ENCODE measurements at places on chromosomes 1 and 21.

DNA sequence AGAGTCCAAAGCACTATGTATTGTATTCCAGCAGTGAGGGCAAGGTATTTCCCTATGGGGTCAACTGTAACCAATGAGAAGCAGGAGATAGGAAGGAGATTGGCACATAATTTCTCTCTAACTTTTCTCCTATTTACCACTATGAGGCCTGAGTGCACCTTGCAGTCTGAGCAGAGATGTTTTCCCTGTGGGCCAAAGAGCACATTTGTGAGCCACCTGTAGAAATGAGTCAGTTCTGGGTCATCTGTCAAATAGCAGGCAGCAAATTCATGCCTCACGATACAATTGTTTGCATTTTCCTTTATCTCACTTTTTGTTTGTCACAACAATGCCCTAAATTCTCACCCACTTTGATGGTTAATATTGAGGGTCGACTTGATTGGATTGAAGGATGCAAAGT, 547.2 kb upstream of the NCAM2 start:
- DNase-seq, result no peak

DNA sequence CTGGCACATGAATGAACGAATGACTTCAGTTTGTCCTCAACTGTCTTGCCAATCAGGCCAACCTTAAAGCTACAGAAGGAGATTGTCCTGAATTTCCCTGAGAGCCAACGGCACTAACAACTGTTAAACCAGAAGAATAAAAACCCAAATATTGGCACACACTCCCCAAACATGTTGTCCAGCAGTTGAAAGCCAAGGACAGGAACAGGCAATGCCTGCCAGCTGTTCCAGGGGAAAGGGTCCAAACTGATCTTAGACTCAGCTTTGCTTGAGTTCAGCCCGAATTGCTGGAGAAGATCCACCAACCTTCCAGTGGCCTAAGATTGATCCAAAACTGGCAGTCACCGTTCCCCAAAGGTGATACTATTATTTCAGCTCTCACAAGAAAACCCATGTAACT, 22.4 kb upstream of the AHCTF1 start:
- no peak for DNase-seq

- DNase-seq, result no peak
Observed at GRCh38 chr1:182348961-182349747, 42.4 kb downstream of the GLUL start.

DNA sequence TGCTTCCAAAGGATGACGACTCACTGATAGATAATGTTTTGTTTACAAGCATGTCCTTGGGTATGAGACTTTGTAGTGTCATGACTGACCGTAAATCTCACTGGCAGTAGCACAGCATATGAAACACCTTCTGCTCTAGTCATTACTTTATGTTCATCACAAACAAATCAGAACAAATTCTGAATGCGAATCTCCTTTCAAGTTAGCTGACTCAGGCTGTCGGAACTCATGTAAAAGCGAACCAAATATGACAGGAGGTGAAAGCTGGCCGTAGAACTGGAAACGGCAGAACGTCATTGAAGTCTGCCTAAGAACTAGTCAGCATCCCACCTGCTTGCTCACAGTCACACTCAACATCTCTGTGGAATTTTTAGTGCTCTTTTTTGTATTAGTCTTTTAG, 143.9 kb downstream of the RGS7 start:
- no peak for DNase-seq

- no peak for DNase-seq
Observed at GRCh38 chr1:232728507-232729263, 76.5 kb upstream of the MAP10 start.

DNA sequence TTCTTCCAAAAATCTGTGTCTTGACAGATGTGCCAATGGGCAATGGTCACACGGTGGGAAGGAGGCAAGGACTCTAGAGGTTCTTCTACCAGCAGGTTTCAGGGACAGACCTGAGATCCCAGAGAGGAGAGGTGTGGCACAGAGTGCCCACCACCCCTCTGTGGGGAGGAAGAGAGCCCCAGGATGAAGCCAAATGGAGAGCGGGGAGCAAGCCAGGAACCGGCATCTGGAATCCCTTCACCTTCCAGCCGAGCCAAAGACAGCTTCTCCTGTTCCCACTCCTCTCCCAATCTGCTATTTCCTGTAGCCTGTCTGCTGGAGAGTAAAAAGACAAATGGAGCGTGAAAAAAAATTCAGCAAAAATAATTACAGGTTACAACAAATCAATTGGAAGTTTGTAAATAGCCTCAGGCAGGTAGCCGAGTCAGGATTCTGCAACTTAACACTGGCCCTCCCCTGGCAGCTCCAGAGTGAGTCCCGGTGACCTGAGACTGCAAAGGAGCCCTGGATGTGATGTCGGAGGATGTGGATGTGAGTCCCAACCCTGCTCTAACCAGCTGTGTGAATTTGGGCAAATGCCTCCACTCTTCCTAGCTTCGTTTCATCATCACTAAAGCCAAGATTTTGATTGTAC, 45.4 kb upstream of the LRRN2 start:
- DNase-seq, result no peak

DNA sequence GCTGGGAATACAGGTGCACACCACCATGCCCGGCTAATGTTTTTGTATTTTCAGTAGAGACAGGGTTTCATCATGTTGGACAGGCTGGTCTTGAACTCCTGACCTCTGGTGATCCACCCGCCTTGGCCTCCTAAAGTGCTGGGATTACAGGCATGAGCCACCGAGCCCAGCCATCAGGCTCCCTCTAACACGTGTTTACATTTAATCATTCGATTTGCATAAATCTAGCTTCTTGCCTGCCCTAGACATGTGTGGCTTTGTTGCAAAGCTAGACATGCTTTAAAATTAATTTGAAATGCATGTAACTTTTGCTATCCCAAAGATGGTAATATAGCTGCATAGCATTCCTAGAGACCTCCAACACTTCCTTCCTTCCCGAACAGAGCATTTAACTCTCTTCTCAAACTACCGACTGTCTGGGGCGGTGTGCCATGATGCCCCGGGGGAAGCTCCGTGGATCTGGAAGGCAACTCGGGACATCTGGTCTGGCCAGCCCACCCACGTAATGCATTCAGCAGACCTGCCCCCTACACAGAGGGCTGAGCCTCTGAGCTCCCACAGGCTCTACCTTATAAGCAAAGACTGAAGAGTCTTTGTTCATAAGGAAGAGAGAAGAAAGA, 34.6 kb upstream of the NID1 start:
- no peak for DNase-seq

GRCh38 chr1:10624256-10625050, 149.7 kb downstream of the PEX14 start:
- DNase-seq, result no peak

DNA sequence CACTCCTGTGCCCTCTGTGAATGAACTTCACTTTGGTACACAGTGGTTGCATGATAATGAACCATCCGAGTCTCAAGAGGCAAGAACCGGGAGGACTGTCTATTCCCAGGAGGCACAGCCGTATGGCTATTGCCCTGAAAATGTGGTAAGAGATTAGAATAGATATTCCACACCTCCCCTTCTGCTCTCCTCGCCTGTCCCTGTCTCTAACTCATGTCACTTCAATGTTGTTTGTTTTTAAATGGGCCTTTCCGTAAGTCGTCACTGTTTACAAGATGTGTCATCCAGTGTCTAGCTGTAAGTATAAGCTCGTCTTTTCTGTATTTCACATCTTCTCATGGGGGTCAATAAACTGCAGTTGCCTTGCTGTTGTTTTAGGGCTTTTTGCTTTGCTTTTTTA, 122.2 kb downstream of the PATJ start:
- DNase-seq, result no peak

- peak; percentile 41 for DNase-seq
Observed at GRCh38 chr1:112904071-112904830, 51.7 kb downstream of the SLC16A1 start.

GRCh38 chr1:55288245-55288644, 73.1 kb upstream of the USP24 start:
- DNase-seq, result no peak

- DNase-seq, result no peak
Observed at GRCh38 chr1:167713330-167714081, 8.3 kb upstream of the MPZL1 start.

DNA sequence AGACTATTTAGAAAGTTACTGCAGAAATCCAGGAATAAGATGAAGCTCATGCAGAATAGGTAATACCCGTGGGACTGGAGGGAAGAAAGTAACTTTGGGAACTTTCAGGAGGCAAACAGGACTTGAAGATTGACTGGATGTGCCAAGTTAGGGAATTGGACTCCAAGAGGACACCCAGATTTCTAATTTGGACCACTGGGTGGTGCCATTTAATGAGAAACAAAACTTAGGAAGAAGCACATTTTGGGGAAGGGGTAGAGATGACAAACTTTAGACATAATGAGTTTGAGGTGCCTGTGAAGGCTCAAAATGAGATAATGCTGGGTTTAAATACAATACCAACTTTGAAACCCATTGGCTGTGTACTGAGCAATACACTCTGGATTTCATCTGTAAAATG, 3.3 kb upstream of the B4GALT3 start:
- no peak for DNase-seq

DNA sequence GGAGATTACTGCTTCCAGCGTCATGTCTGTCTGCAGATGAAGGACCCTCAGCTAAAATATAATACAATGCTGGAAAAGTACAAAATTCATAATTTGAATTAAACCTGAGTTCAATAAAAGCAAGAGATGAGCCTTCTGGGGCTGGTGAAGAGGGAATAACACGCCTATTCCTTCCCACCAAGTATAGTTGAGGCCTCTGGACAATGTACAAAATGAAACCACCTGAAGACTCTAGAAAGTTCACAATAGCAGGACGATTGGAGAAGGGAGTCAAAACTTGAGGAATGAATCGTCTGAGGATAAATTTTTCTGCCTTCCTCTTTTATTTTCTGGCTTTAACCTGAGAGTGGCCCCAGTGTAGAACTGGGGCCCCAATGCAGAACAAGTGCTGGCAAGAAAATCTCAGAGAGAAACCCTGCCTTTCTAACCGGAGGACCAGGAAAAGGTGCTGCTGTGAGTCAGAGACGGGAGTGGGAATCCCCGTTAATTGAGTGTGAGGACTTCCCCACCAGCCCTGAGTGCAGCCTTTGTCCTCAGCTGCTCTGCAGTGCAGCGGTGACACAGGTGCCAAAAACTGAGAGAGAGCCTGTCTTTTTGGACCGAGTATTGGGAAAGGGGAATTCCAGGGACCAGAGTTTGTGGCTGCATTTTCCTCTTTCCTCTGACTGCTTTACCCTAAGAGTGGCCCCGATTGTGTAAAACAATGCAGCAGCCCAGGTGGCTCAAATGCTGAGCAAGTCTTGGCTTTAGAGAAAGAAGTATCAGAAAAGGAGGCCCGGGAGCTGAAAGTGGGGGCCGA, 264.9 kb downstream of the DYRK1A start:
- DNase-seq, result no peak

DNA sequence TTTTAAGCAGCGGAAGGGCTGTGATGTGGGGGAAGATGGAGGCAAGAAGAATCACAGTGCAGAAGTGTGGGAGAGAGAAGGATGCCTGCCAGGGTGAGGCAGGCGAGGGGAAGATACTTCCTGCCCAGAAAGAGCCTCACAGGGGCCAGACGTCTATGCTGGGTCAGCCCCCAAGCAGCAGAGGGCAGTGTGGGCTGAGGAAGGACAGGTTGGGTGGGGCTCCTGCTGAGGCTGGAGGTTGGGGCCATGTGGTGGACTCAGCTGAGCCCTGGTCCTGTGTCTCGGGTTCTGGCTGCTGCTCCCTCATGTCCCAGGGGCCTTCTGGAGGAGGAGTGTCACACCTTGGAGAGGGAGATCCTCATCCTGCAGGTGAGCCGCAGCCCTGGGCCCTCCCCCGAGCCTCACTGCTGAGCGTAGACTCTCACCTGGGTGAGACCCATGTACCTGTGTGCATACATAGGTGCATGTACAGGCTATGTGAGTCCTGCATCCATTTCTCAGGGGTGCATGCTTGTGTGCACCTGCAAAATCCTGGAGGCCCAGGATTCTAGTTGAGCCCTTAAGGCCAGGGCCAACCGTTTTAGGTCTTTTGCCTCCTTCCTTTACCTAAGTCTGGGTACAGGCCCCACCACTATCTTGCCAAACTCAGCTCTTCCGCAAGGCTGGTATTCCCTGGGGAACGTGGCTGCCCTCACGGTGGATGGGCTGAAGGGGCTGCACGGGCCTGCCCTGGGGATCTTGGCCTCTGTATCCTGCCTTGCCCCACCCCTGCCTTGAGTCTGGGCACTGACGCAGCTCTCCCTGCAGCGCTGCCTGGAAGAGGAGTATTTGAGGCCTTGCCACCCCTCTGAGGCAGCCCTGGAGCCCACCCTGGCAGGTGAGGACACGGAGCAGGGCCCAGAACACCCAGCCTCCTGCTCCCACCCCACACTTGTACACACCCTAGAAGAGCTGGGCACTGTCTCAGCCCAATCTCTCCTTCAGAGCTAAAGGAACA, 3.7 kb downstream of the CCDC24 start:
- no peak for DNase-seq

GRCh38 chr1:239844833-239845232, 246.8 kb upstream of the FMN2 start:
- no peak for DNase-seq

GRCh38 chr1:112196731-112197130, 199.3 kb upstream of the CTTNBP2NL start:
- no peak for DNase-seq

GRCh38 chr1:169488157-169488556, 2.4 kb upstream of the SLC19A2 start:
- DNase-seq, result no peak

- DNase-seq, result no peak
Observed at GRCh38 chr1:41619511-41620364, 135.3 kb upstream of the EDN2 start.

- peak; percentile 32 for DNase-seq
Observed at GRCh38 chr1:46166521-46167462, 8.1 kb upstream of the TSPAN1 start.

DNA sequence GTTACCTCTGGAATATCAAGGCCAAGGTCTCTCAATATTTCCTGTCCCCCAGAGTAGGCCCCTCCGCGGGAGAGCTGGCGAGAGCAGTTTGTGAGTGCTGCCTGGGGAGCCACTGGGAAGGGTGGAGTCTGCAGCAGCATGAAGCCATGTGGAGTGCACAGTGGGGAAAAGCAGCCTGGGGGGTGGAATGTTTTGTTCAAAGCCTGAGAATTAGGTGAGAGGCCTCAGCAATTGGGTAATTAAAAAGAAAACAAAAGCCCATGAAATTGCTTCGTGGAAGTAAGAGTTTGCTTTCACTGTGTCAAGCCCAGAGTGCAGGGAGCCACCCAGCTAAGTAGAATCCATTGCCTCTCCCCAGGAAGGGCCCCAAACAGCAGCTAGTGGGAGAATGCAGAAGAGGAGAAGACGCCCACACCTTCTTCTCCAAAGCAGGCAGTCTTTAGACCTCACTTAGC, 30.2 kb upstream of the DISC1 start:
- DNase-seq, result no peak

DNA sequence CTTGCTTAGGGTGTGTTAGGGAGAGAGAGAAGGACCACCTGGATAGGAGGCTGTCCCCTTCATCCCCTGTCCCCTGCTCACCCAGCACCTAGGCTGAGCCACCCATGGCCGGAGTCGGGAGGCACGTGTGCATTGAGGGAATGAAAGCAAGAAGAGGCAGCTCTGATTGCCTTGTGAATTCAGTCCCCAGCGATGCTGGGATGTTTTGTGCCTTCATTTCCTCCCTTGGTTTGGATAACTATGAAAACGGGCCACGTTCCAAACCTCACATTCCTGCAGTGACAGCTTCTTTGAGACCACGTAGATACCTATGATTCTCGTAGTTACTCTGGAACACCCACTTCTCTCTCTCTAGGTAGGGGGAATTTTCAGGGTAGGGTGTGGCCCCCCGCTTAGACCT, 67.1 kb downstream of the MAN1C1 start:
- no peak for DNase-seq
